NCI-H187 treated with DMSO at 0.1 percent for 48 hours (cell line): ENCODE measurements at places on chromosomes 16 and 17.

DNA sequence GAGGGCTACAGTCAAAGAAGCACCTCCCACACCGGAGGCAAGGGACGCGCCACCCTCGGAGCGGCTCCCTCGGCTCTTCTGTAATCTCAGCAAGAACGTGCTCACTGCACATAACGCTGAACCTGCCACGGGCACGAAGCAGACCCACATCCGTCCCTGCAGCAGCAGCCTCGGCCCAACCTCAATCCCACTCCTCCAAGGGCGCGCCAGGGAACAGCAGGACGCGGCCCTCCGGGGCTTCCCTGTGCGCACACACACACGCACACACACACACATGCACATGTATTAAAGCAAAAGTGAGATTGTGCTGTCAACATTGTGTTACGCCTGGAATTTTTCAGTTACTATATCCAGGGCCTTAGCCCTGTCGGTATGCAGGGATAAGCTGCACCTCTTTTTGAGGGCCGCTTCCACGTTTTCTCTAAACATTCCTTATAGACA is 54.0 kb downstream of the TBC1D16 start:
- no peak for DNase-seq

DNA sequence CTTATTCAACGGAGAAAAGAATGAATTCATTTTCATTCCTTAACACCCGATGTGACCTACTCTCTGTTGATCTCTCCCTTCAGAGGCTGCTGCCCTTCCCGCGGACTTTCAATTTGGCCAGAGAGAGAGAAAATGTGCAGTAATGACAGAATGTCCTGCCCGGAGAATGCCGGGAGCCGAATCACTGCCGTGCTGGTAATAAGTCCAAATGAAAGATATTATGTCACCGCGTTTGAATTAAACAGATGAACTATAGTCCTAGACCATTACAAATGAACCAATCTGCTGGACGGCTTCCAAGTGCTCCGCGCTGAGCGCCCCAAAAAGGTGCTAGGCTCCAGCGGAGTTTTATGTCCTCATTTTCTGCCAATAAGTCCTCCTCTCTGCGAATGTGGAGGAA is 14.7 kb upstream of the C16orf82 start:
- no peak for DNase-seq

- DNase-seq: no peak
These were observed 130.8 kb downstream of the XYLT1 start for GRCh38 chr16:17339764-17340541.

- DNase-seq: no peak
These were observed 21.9 kb downstream of the ACE start for GRCh38 chr17:63498626-63499195.

GRCh38 chr17:61537264-61537771 is 53.7 kb downstream of the NACA2 start:
- DNase-seq: peak; percentile 3
